T-helper 1 cell (primary cell): ENCODE measurements at places on chromosomes 5 and 9.
A peak's percentile ranks its signal among the peaks of the same experiment; 100 is the strongest.

GRCh38 chr9:111094958-111095357 lies 56.7 kb upstream of the LPAR1 start:
- no peak for DNase-seq

GRCh38 chr9:114231273-114231672 lies 75.9 kb downstream of the COL27A1 start:
- no peak for DNase-seq

- no peak for DNase-seq
Observed at GRCh38 chr5:161009194-161009593, 157.2 kb upstream of the ATP10B start.

GRCh38 chr5:98836175-98836574 lies 62.7 kb downstream of the RGMB start:
- no peak for DNase-seq

- no peak for DNase-seq
Observed at GRCh38 chr9:36162211-36162738, 6.9 kb upstream of the CCIN start.

GRCh38 chr5:639253-639530 lies 27.1 kb downstream of the CEP72 start:
- DNase-seq: no peak

DNA sequence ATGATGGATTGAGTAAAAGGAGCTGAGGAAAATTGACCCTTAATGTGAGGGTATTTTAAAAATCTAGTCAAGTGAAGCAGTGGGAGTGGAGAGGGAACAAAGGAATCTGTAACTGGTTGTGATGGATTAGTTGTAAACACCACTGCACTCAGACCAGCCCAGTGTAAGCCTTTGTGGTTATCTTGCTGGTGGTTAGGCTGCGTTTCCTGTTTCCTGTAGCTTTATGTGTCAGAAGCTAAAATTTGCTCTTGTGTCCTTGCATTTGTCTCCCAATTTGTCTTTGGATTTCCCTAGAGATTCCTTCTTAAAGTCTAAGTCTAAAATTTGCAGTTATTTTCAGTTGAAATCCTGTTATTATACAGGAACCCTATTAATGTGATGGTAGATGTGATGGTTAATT lies 6.3 kb downstream of the IFNA21 start:
- DNase-seq: peak; percentile 67
